ENCODE measurements at places on chromosomes 11 and 22. TPM values are rescaled to one million over a fixed set of nuclear protein-coding genes. Genes with fewer than 3 reads are reported as not detected.

DNA sequence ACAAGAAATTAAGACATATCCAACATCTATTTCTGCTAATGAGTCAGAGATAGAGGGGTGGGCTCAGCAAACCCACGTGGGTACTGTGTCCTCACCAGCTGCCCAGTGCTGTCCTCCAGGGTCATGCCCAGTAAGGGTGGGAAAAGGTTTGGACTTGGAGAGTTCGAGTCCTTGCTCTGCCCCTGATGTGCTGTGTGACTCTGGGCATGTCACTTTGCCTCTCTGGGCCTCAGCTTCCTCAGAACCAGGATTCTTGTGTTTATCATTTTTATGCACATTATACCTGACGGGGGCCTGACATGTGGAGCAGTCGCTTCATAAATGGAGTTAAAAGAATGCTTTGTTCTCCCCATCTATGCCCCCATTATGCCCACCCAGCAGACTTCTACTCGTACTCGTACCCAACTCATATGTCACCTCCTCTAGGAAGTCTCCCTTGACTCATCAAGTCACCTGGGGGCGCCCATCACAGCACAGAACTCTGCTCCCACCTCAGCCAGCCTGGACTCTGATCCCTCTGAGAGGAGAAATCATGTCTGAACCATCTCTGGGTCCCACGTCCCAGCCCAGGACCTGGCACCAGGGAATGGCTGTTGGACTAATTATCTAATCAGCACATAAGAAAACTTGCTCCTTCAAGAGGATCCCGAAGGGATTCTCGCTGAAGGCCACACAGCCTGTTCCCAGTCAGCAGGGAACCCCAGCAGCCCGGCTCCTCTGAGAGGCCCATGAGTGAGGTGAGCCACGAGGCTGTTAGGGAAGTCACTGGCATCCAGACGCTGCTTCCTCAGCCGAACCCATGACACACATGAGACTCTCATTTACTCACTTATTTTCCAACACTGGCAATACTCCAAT is 38.7 kb upstream of the TSKU start:
- no peak for DNase-seq

DNA sequence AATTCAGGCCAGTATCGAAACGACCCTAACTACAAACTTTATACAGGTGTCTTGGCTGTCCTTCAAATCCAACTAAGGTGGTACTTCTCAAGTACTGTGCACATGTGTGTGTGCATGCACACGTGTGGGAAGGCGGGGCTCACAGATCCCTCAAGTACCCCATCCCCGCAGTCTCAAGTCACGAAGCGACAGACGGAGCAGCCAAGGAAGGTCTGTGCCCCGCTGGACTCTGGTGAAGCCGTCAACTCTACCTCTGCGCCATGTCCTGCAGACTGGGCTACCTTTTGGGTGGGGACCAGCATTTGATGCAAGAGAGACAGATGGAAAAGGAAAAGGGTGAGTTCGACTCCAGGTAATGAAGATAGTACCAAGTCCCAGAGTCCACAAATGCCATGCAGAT is 169.0 kb downstream of the CRYBB2 start:
- no peak for DNase-seq

- DNase-seq = peak; percentile 34
Observed at GRCh38 chr22:31343235-31344191, 2.6 kb downstream of the PATZ1 start.

- no peak for DNase-seq
Observed at GRCh38 chr22:40960145-40960544, 9.0 kb downstream of the RBX1 start.

Gene PATE2
- not detected for total RNA-seq

Gene C1QTNF4
- 0.58 TPM for total RNA-seq

Gene PGAP2
- total RNA-seq = 27.8 TPM

Gene MAJIN
- total RNA-seq = not detected

Gene TRIM66
- 4.1 TPM for total RNA-seq

Data from left ventricle myocardium inferior (tissue), 1 donor.